ENCODE measurements at places on chromosomes 5 and 9.

DNA sequence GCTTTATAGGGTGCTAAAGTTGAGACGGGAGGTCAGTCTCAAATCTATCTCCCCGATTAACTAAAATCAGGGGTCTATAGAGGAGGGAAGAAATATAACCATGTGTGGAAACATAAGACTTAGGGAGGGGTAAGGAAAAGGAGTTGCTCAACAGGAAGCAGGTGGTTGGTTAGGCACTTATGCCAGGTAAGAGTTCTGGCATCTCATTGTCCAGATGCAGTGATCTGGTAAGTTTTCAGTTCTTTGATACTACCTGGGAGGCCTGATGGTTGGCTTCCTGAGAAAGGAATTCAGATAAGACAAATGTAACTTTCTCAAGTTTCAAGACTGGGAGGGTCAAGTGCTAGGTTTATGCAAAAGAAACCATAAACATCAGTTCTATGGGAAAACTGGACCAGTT, 47.7 kb downstream of the CERT1 start:
- no peak for DNase-seq

DNA sequence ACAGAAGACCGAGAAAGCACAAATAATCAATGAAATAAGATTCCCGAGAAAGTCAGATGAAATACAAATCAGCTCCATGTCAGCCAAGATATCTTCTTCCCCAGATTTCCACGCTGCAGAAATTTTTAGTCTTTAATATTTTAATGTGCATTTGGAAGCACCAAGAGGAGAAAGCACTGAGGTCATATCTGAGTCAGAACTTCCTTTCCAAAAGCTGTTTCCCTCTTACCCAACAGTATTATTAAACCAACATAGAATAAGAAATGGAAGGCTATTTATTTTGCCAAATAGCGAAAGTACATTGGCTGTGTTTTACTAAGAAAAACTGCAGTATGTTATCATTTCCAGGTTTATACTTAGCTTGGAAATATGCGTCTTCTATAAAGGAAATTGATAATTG, 772.1 kb upstream of the CDH9 start:
- DNase-seq: no peak

DNA sequence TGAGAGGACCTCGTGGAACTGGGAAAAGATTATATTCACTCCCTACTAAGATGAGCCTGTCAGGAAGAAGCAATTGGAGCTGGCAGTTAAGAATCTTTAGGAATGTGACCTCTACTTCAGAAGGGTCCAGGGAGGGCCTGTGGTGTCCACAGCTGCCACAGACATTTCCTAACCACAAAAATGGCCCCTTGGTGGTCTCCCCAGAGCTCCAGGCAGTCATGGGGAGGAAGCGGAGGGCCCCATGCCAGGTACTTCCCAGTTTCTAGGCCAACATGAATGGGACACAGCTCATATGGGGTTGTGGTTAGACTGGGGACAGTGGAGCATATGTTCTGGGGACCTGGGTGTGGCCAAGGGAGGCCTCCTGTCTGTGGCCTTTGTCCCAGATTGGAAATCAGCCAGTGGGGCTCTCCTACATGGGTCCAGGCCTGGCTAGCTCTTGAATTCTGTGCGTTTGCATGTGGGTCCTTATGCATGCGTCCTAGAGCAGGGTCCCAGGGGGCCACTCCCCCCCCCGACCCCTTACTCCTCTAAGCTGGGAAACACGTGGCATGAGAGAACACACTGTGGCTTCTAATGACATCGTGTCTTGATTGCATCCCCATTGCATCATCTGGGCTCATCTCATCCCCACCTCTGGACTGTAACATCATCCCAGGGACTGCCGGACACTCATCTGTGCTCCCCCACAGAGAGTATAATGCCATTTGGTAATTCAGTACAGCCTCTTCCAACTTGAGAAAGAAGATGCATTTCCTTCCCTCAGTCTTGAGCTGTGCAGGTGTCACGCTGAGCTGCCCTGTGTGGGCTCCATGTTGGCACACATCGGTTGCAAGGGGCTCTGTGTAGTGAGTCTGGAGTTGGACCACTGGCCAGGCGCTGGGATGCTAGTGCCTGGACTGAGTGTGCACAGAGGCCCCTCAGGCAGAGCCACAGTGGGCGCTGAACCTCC, 31.3 kb downstream of the IRF1 start:
- DNase-seq: no peak

DNA sequence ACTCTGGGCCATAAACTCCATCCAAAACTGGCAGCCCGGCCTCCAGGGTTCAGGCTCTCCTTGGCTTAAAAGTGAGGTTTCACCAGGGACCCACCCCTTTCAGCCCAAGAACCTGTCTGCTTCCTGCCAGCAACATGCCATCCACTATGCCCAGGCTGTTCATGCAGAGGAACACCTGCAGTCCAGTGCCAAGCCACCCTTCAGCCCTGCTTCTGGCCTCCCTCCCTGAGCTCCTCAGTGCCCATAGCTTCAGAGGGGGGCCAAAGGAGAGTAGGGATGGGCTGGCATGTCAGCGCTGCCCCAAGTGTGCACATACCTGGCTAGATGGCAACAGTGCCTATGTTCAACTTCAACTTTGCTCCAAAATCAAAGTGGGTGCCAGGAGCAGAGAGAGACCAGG, 166.9 kb upstream of the MRPS30 start:
- no peak for DNase-seq

DNA sequence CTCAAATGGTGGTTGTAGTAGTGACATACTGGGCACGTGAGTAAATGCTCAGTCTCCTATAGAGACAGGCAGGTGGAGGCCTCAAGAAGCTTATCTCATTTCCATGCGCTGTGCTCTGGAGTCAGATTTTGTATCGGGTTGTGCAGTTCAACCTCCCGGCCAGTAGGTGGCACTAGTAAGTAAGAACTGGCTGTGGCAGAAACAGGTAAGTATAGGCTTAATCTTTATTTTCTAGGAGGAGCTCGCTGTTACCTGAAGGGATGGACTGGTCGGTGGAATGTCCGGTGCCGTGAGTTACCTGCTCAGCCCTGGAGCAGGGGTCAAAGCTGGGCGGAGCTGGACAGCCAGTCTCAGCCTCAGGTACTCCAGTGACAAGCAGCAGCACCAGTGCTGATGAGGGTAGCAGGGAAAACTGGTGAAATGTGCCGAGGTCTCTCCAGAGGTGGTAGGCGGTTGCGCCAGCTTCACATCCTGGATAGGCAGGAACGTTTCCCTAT, 880.1 kb upstream of the SEMA6A start:
- DNase-seq: peak; percentile 22

DNA sequence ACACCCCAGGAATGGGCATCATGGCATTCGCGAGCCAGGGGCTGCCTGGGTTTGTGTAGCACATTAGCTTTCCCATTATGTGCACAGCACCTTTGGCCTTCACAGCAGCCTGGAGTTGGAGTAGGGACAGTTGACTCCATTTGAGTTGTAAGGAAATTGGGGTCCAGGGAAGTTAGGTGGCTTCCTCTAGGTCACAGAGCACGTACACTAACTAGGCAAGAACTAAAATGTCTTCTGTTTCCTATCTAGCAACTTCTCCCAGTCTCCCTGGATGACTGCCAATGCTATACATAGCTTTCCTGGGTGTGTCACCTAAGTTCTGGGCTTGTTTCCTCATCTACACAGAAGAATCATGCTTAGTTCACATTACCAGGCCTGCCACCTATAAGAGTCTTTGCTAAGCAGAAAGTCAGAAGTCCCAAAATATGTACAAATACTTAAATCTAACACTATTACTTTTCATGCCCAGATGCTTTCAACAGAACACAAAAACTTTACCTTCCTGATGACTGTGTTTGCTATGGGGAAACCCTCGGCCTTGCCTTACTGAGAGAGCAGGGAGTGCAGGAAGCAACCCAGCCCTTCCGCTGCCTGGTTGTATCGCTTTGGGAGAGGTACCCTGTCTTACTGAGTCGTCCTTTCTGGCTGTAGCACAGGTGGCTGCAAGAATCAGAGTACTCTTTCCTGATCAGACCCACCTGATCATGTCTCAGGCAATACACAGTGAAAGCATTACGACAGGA, 12.0 kb downstream of the MACROH2A1 start:
- no peak for DNase-seq

DNA sequence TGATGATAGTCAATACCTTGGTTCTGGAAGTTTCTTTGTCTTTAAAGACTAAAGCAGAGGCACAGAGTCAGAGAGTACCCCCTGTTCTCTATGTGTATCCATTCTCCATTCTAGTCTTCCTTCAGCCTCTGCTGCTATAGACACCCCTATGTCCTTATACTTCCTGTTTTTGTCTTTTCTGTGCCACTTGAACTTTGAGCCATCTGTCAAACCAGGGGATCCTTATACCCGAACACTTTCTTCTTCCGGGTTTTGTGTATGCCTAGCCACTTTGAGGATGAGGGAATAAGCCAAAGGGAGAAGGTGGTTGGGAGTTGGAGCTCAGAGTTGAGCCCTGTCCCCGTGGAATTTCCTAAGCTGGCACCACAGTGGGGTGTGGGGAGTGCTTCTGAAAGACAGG, 61.1 kb upstream of the IL6ST start:
- DNase-seq: no peak

- DNase-seq: no peak
Observed at GRCh38 chr5:162852134-162852533, 585.3 kb upstream of the CCNG1 start.

DNA sequence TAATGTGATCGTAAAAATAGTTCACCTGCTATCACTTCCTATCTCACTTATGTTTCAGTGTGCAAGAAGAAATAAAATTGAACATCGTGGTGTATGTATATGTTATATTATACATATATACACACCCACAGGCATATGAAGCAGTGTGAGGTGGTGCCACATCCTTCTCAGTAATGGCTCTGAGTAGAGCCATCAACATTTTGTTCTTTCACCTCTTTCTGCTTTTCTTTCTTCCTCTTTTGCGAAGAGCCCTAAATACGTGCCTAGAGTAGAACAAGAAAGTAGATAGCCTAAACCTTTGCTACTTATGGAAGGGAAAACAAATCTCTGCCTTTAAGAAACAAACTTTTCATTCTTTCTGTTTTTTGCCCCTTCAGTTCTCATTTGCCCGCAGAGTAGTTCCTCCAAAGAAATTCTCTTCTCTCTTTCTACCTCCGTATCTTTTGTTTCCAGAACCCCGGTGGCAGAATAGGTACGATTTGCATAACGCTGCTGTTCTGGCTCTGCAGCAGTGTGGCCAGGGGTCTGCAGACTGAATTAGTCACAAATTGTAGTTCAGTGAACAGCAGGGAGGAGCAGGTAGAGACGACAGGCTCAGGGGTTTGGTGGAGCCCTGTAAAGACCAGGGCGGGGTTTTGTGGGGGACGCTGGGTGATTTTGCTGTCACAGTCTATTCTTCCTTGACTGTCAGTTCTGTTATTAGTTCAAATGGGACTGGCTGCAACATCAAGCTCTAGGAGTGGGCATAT, 40.5 kb upstream of the PJA2 start:
- no peak for DNase-seq

DNA sequence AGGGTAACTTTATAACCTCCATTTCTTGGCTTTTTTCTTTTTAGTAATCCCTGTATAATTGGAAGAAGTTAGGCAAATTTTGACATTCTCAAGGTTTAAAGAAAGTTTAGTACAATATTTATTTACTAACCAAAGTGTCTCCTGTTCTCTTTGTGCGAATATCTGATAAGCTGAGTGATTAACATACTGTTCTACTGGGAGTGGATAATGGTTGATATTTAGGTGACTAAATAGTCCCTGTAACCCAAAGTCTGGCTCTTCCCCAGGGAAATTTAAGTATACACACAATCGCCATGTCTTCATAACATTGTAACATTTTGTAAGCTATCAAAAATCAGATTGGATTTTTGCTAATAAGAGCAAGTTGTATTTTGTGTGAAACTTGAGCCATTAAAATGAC, 40.0 kb downstream of the CCNH start:
- no peak for DNase-seq

GRCh38 chr9:71349218-71349617, 227.8 kb upstream of the TRPM3 start:
- no peak for DNase-seq

DNA sequence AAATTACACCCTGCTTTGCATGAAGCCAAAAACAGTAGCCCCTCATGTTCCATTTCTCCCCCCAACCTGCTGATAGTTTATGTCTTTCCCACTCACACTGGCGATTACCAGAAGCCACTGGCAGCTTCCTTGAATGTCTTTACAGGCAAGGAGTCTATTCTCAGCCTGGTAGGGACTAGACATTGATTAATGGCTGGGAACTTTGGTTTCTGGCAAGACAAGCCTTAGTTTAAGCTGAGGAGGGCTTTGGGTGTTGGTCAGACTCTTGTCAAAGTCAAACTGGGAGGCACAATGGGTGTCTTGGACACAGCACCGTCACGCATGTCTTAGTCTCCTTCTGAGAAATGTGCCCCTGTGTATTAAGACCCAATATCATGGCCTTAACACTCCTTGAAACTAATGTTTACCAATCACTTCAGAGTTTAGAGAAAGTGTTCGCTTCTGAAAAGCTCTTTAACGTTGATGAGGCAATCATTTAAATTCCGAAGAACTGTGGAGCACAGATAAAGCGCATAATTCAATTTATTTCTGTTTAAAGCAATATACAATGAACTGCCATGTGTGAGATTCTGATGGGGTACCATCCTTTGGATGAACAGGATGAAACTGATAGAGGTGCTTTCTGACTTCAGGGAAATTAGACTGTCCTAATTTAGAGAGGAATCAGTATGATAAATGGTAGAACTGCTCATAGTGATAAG, 53.9 kb upstream of the CPEB4 start:
- no peak for DNase-seq

DNA sequence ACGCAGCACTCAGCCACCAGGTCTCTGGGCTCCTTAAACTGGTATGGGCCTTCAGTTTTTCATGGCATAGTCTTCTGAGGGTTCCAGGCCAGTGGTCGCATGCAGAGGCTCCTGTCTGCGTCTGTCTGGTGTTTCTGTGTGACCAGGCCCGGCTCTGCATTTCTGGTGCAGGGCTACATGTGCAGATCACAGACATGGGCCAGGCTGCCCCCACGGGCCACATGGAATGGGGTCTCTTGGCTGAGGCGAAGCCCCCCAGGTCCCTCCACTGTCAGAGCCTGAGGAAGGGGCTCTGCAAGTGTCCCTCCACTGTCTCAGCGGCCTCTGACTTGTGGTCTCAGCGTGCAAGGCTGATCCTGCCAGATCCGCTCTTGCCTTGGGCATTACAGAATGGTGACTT, 15.6 kb upstream of the CARD19 start:
- DNase-seq: no peak

GRCh38 chr5:118990582-118990981, 2.2 kb upstream of the DTWD2 start:
- no peak for DNase-seq

GRCh38 chr9:108863891-108864290, 1.8 kb downstream of the ACTL7A start:
- no peak for DNase-seq

- no peak for DNase-seq
Observed at GRCh38 chr9:130239741-130240241, 25.8 kb upstream of the HMCN2 start.

Measured in immature natural killer cell (primary cell).